Fibroblast of mammary gland (primary cell): ENCODE measurements at places on chromosomes 3 and 15.
A peak's percentile ranks its signal among the peaks of the same experiment; 100 is the strongest.

- peak; percentile 51 for DNase-seq
Measured at GRCh38 chr15:62469478-62469873, 304.4 kb upstream of the C2CD4B start.

- DNase-seq = no peak
Measured at GRCh38 chr3:118097660-118098059, 937.0 kb downstream of the IGSF11 start.

GRCh38 chr3:127168271-127168670 is 24.7 kb upstream of the PRR23E start:
- DNase-seq = no peak

- DNase-seq = peak; percentile 88
Measured at GRCh38 chr3:115146032-115146417, 1.1 kb downstream of the ZBTB20 start.

DNA sequence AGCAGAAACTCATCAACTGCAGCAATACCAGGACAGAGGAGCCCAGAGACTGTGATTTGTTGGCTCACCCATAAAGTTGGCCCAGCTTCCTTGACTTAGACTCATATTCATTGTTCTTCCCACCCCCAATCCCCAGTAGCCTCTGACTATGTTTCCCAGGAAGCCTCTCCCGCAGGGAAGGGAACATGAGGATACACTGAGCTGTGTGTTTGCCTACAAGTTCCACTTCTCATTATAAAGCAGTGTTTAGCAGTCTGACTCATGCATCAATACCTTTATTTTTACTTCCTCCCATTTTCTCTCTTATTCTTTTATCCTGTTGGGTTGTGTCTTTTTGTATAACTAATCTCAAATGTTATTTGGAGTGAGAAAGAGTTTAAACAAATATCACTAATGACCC is 111.6 kb upstream of the PHLDB2 start:
- DNase-seq = peak; percentile 88

GRCh38 chr15:79994615-79995014 is 23.6 kb upstream of the BCL2A1 start:
- DNase-seq = peak; percentile 38

- no peak for DNase-seq
Measured at GRCh38 chr3:4695846-4696245, 202.7 kb downstream of the ITPR1 start.

GRCh38 chr15:43093026-43093425 is 12.8 kb downstream of the UBR1 start:
- DNase-seq = peak; percentile 50

- peak; percentile 69 for DNase-seq
Measured at GRCh38 chr3:69142090-69142489, 19.7 kb upstream of the LMOD3 start.

DNA sequence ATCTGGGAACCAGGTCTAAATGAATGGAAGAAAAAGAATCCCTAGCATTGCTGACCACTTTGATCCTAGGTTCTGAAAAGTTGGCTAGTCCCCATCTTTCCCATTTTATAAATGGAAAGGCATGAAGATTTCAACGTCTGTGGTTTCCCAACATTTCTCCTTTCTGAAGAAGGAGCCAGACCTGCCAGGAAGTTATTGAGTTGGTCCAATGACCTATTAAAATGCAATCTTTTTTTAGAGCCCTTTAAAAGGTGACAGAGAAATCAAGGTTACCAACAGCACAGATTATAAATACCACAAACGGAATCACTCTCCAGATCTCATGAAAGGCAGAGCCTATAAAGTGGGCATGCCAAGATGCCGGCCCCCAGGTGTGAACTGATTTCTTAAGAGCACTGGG is 505.6 kb upstream of the THBS1 start:
- peak; percentile 25 for DNase-seq

GRCh38 chr15:71278989-71279756 is 163.9 kb downstream of the THSD4 start:
- DNase-seq = peak; percentile 97

DNA sequence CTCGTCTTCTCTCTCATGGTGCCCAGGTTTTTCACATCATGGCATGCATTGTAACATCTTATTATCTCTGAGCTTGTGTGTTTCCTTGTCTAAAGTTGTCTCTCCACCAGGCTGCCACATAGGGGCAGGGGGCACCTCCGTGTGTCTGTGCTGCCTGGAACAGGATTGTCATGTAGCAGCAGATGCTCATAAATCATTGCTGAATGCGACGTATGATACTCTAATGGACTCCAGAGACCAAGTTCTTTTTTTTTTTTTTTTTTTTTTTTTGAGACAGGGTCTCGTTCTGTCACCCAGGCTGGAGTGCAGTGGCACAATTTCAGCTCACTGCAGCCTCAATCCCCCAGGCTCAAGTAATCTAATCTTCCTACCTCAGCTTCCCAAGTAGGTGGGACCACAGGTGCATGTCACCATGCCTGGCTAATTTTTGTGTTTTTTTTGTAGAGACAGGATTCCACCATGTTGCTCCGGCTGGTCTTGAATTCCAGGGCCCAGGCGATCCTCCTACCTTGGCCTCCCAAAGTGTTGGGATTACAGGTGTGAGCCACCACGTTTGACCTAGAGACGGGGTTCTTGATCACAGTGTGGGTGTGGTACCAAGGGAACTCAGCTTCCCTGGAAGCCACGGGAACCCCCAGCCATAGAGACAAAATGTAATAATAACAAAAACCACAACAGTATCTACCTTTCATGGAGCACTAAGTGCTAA is 4.7 kb upstream of the DNASE1L3 start:
- no peak for DNase-seq

DNA sequence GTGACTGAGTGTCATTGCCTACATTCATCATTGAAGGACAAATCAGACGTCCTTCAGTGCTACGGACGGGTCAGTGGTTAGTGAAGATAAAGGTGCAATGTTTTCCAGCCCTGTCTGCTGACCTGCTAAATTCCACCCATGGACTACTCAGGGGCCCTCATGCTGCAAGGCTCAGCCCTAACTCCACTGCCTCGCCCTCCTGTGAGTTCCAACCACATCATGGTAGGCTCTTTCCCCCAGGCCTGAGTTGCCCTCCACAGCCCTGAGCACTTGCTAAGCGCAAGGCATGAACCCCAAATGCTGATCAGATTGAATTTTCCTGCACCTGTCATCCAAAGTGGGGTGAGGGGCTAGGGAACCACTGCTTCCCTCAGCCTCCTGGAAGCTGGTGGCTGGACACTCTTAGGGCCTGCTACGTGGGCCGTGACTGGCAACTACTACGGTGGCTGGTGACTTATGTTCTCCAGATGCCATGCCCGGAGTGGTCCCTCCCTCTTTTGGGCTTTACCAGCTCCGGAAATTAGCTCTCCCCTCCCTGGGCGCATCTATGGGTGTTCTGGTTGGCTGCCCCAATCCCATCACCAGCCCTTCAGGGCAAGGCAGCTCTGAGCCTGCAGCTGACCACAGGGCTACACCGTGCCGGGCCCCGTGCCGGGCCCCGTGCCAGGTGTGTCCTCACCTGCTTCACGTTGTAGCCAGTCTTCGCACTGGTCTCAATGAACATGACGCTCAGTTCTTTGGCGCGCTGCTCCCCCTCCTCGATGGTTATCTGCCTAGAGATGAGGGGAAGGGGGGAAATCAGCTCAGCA is 32.1 kb downstream of the SRPRB start:
- DNase-seq = no peak

DNA sequence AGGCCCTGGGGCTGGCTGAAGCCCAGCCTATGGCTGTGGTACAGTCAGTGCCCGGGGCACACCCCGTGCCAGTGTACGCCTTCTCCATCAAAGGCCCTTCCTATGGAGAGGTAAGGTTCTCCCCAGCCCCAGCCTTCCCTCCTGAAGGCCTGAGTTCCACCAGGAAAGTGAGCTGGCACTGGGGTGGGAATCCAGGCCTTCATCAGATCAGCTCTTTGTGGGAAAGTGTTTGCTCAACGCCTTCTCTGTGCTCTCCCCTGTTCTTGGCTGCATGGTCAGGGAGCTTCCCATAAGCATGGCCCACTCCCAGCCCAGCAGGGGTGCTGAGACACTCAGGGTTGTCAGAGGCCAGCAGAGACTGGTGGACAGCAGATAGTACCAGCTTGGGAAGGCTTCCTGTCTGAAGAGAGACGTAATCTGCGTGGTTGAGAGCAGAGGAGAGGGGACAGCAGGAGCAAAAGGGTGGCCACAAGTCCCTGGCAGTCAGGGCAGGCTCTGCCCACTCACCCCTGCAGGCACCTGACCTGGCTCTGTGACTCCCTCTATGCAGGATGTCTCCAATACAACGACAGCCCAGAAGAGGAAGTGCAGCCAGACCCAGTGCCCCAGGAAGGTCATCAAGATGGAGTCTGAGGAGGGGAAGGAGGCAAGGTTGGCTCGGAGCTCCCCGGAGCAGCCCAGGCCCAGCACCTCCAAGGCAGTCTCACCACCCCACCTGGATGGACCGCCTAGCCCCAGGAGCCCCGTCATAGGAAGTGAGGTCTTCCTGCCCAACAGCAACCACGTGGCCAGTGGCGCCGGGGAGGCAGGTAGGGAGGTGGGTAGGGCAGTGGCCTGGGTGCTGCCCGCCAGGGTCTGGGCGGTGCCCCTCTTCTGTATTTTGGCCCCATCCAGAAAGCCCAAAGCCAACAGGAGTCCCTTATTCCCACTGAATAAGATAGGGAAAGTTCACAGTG is 38.4 kb downstream of the PML start:
- DNase-seq = no peak

DNA sequence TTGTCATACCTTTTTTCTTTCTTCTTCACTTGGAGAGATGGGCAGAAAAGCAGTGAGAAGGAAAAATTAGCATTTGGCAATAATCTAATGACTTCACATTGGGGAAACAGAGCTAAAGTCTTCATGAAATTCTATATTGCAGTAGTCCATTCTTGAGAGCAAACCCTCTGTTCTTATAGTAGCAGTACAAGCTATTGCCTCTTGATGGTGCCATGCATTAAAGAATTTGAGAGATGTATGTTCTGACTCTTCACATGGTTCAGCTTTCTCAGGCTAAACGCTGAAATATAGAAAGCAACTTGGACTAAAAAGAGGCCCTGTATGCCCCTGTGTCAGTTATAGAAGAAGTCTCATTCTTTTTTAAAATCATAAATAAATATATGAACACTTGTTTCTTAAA is 36.0 kb downstream of the PHLDB2 start:
- peak; percentile 74 for DNase-seq

GRCh38 chr3:136171097-136171542 is 25.0 kb downstream of the MSL2 start:
- no peak for DNase-seq

GRCh38 chr3:36942638-36943248 is 2.1 kb downstream of the TRANK1 start:
- no peak for DNase-seq

DNA sequence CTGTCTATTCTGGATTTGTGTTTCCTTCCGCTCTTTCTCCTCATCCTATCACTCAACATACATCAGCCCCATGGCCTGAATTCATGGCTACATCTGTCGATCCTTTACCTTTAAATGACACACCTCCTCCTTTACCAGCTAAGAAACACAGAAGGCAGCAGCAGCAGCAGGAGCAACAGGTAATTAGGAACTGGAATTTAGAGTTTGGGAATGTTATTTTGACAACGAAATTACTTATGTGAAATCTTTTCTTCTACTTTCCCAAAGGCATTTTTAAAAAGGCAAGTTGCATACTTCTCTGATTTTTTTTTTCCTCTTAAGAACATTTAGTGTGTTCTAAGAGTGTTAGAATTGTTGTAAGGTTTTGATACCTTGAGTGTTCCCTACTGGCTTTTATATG is 29.1 kb upstream of the ABHD10 start:
- no peak for DNase-seq

- no peak for DNase-seq
Measured at GRCh38 chr3:190072856-190073255, 47.8 kb downstream of the P3H2 start.

DNA sequence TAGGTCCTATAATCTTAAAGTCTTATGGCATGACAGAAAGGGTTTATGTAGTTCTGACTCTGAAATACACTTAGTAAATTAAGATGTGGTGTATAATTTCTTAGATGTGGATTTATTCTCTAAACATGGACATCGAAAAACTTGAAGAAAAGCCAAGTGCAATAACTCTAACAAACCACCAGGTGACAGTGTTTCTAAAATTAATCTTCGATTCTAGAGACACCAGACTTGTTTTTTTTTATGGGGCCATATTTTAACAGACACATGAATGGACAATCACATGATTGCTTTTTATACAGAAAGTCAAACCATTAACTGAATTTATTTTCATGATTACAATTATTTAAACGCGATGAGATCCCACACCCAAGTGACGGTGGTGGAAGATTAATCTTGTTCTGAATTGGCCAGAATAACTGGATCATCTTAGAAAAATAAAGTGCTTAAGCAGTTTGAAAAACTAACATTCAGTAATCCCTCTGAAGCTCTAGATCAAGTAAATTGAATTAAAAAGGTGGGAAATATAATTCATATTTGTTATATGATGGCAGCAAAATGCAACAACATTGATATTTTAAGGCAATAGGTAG is 305.1 kb downstream of the LSAMP start:
- peak; percentile 57 for DNase-seq

DNA sequence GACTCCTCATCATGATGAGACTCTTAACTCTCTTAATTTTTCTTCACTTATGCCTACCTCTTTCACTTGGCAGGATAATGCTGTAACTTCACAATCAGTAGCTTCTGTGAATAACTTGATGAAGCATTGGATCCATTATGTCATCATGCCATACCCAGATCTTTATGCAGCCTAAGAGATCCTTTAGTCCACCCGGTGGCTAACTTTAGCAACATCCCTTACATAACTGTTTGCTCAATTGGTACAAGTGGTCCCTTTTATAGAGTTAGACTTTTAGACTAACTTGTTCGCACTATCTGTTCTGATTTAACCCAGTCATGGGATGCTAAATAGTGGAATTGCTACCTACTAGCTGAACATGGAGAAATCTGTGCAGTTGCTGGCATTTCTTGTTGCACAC is 184.5 kb downstream of the USP13 start:
- DNase-seq = peak; percentile 25

DNA sequence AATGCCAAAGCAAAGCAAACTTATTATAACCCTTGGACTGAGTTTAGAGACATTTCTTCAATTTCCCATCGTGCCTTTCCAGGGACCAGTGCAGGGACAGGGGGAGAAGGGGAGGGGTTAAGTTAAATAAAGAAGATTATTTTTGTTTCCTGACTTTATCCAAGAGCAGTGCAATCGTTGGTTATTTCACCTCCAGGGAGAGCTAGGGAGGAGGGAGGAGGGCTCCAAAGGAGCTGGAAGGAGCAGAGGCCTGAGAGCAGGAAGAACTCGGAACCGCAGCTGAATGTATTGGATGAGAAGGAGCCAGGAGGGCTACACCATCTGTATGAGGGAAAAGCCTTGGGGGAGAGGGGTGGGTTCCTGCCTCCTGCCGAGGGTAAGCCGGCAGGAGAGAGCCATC is 20.7 kb downstream of the HAPLN3 start:
- no peak for DNase-seq

DNA sequence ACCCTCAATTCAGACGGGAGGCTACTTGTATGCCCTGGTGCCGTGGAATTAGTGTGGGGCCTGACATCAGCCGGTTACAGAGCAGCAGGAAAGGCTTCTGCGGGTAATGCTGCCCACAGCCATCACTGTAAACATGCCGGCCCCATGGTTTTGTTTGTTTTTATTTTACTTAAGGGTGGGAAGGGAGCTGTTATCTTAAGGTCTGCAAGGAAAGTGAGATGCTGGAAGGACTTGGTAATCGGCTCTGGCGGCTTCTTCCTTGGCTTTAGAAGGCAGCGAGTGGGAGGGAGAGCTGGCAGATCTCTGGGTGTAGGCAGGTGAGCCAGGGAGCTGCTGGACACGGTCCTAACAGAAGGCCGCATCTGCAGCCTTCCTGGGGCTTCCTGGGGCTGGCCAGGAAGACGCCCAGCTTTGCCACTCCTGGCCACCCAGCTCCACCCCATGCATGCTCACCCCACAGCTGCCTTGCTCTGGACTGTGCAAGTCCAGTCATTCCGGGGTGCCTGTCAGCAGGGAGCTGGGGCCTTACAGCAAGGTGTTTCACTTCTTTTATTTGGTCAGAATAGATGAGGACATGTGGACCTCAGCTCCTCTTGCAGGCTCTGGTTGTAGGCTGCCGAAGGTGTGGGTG is 54.1 kb upstream of the FURIN start:
- no peak for DNase-seq
